ENCODE measurements at places on chromosomes 7 and 10.

- DNase-seq: no peak
Observed at GRCh38 chr7:94973844-94974243, 66.5 kb downstream of the PPP1R9A start.

DNA sequence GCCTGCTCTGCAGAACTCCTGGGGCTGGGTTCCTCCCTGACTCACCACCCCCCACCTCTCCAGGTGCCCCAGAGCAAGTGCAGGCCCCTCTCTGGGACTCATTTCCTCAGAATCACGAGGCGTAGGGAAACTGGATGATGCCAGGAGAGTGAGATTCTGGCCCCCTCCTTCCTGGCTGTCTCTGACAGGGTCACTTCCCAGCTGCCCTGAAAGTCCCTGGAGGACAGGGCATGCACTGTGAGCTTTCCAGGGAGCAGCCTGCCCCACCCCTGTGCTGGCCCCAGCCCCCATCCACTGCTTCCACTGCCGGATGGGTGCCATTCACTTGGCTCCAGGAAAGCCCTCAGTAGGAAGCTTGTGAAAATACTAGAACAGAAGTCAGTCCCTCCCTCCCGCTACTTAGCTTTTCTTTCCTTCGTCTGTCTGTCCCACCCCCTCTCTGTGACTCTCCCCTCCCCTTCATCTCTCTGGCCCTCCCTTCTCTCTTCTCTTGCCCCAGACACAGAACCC, 10.4 kb downstream of the TACR2 start:
- no peak for DNase-seq

DNA sequence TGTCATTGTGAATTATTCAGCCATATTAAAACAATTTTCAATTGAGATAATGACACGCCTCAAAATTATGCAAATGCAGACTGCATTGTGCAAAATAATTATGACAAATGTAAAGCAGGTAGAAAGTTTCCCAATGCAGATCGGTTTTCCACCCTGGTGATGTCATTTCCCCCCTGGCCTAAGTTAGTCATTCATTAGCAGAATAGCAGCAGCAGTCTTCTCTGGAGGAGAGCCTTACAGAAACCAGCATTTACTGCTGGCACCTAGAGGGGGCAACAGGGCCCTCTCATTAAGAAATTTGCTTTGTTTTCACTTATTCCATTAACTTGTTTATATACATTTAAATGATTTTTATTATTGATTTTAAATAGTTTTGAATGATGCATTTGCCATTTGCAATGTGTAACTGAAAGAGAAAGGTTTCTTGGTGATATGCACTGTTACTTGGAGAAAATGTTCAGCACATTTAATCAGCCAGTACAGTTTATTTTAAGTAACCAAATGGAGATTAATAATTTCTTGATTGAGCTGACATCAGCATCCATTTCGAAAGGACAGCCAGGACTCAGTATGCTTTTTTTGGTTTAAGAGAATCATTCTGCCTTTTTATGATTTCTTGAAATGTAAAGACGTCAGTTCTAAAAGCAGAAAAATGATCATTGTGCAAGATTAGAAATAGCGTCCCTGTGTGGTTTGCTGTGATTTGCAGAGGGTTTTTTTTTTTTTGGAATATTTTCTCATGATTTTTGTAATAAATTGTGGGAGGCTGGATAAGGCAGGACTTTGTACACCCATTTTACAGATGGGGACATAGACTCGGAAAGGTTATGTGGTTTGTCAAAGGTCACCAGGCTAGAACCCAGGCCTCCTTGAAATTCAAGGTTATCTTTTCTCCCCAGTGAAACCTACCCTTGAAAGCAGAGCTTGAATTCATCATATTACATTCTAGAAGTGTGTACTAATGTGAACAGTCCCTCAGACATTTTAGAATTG, 3.5 kb downstream of the ARID5B start:
- DNase-seq: no peak

- no peak for DNase-seq
Observed at GRCh38 chr10:49478819-49479218, 60.1 kb downstream of the ERCC6 start.

GRCh38 chr7:92797693-92798092, 38.7 kb downstream of the CDK6 start:
- DNase-seq: no peak

- DNase-seq: no peak
Observed at GRCh38 chr10:116044801-116045248, 228.2 kb downstream of the GFRA1 start.

DNA sequence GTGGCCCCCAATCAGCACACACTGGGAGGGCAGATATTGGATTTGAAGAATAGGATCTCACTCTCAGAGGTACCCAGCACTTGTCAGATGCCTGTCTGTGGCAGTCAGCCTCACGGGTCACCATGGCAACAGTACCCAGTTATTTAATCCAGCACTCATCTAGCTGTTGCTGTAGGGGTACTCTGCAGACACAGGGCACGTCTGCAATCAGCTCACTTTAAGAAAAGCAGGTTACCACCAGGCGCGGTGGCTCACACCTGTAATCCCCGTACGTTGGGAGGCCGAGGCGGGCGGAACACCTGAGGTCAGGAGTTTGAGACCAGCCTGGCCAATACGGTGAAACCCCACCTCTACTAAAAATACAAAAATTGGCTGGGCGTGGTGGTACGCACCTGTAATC, 11.9 kb downstream of the SFXN4 start:
- no peak for DNase-seq
